MV-4-11 (cell line): ENCODE measurements at places on chromosomes 2 and 18.
A peak's percentile ranks its signal among the peaks of the same experiment; 100 is the strongest.

DNA sequence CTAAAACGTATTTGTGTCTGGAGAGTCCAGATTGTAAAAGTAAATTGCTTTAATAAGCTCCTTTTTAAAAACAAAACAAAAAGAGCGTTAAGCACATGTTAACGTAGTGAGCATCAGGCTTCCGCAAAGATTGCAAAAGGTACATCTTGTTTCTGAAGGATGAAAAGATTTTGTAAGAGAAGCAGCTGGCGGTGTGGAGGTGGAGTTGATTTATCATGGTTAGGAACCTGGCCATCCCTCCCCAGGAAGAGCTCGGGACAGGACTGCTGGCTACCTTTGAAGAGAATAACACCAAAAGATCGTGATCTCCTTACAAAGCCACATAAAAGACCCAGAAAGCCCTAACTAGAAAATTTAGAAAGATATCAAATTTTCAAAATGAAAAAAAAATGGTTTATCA is 132.2 kb downstream of the DNER start:
- DNase-seq = no peak

DNA sequence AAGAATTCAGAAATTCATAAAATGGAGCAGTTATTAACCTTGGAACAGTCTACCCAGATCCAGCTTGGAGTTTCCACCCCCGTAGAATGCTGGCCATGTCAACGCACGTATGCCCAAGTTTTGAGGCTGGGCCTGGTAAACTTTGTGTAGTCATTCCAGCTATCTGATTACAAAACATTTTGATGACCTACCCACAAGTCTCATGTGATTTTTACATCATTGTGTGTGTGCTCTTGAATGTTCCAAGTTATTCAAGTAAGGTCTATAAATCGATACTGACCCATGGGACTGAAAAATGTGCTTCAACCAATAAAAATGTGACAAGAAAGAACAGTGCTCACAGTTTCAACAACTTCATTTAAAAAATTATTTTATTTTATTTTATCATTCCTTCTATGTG is 32.5 kb upstream of the ICOS start:
- no peak for DNase-seq

DNA sequence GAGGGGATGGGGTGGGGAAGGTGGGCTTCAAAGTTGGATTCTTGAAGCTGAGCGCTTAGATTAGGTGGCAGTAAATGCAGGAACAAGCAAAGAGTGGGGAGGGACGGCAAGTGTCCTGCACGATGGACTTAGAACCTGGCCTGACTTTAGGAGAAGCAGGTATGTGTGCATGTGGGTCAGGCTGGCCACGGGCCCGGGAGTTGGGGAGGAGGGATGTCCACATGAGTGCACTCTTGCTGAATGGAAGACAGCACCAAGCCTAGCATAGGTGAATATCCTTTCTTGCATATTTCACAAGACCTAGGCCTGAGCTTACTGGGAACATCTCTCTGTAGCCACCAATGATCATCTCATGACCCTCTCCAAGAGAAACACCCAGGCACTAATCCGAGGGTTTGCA is 96.1 kb downstream of the DDX1 start:
- no peak for DNase-seq

- DNase-seq = peak; percentile 90
Measured at GRCh38 chr18:32049393-32050171, 31.0 kb downstream of the RNF125 start.

DNA sequence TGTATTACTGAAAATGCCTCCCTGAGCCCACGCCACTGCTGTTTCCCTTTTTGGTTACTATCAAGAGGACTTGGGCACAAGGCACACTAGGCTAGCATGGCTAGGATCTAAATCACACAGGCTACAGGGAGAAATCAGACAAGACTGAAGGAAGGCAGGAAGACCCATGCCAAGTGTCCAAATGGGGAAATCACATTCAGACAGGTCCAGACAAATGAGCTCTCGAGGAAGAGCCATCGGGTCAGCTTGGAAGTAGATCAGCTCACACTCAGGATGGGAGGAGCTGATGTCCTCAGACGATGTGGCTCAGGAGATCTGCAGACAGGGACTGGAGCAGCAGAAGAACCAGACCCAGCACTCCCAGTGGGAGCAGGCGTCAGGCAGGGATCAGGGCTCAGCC is 113.2 kb downstream of the COL6A3 start:
- DNase-seq = no peak

- no peak for DNase-seq
Measured at GRCh38 chr2:43102366-43103092, 123.9 kb downstream of the ZFP36L2 start.

DNA sequence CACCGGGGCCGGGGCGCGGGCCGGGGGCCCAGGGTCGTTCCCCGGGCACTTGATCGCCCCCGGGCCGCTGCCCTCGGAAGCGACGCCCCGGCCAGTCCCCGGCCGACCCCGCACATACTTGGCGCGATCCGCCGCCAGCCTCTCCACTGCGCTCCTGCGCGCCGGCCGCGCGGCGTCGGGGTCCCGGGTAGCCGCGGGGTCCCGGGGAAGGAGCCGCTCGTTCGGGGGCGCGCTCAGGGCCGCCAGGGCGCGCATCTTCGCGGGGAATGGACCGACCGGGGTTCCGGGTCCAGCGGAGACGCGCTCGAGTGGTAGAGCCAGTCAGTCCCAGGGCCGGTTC is 204 bp downstream of the FAM110C start:
- DNase-seq = no peak

GRCh38 chr18:44680273-44681075 is at the start of gene SETBP1:
Gene SETBP1 (plus strand): TSS chr18:44680888. CDS start chr18:44701347, 20,459 bp downstream.
- DNase-seq = no peak

DNA sequence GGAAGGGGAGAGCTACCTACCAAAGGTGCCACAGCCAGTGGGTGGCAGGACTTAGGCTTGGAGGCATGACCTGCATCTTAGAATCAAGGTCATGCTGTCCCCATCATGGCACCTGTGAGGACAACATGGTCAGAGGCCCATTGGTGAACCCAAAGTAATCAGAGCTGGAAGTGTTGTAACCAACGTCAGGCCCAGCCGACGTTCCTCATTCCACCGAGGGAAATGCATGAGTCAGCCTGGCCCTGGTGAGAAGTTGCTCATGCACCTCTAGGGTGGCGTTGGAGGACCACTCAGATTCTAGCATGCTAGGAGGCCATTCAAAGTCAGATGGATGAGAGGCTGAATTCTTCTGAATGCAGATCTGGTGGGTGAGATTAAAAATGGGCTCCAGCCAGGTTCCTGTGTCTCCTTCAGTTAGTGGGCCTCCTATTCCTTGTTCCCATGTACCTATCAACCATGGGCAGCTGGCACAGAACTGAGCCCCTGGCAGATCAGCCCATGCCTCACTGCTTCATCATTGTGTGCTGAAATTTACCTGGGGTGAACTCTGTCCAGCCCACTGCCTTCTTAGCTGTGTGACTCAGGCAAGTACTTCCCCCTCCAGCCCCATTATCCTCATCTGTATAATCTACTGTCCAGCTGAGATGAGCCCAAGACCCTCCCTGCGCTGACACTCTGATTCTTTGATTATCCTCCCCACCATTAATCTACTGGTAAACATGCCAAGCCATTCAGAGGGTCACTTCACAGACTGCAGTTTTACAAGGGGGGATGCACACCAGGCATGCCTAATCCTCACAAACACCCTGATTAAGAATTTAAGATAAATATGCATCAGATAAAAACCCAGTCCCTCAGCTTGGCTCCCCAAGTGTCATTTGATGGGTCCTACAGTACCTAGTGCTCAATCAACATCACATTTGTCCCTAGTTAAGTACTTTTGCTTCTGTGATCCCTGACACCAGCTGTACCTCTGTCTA is 14.0 kb downstream of the SLC14A2 start:
- peak; percentile 66 for DNase-seq

GRCh38 chr2:229993236-229993635 is 70.9 kb downstream of the FBXO36 start:
- no peak for DNase-seq

- DNase-seq = no peak
Measured at GRCh38 chr2:21251216-21251980, 127.6 kb downstream of the TDRD15 start.

- peak; percentile 59 for DNase-seq
Measured at GRCh38 chr2:41726364-41726763, 321.5 kb upstream of the PKDCC start.

GRCh38 chr2:102463160-102463559 is 9.9 kb upstream of the SLC9A4 start:
- DNase-seq = no peak

DNA sequence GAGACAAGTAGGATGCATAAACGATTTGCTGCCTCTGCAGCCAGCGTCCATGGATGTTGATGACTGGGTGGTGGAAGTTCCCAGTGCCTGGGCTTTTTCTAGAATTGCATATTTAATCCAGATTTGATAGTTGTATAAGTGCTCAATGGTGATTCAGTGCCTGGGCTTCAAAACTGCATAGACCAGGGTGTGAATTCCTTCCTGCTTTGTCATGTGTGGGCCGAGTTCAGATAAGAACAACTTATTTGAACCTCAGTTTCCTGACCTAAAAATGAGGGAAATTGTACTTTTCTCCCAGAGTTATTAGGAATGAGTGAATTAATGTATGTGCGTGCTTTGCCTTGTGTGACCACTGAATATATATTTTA is 154.6 kb downstream of the WDSUB1 start:
- no peak for DNase-seq

DNA sequence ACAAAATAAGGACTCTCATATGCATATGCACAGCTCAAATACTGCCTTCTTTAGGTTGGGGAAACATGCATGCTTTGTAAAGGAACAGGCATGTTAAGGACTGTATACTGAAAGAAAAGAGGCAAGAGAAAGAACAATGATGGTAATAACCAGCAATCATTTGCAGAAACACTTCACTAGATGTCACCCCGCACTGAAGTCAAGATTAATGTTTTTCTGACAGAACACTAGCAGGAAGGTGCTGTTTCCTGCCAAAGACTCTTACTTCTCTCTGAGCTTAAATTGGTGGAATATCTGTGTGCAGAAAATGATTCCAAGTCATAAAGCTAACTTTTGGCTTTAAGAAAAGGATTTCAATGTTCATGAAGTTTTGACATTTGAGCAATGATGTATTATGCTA is 19.3 kb upstream of the CSRNP3 start:
- DNase-seq = no peak

GRCh38 chr18:59629894-59630293 is 67.3 kb downstream of the CCBE1 start:
- no peak for DNase-seq

DNA sequence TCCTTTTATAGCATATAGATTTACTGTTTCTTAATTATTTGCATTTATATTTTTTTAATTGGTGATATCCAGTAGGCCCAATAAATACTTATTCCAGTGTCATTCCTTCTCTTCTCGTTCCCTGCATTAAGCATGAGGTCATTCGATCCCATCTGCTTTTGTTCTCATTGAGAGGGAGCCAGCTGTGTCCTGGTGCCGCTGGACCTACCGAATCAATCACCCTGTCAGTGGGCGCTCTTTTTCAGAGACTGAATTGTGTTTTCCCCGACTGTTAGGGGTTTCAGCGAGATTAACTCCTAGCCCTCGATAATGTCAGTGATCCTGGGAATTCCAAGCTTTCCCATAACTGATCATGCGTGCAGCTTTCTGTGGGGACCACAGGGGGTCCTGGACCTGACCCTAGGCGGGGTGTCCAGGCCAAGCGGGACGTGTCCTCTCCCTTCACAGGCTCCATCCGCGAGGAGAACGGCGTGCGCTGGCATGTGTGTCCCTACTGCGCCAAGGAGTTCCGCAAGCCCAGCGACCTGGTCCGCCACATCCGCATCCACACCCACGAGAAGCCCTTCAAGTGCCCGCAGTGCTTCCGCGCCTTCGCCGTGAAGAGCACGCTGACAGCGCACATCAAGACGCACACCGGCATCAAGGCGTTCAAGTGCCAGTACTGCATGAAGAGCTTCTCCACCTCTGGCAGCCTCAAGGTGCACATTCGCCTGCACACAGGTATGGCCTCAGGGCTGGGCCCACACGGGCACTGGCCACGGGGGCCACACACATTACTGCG is 72.4 kb downstream of the ZNF236 start:
- DNase-seq = no peak
